ENCODE measurements at places on chromosomes 1 and 21.

DNA sequence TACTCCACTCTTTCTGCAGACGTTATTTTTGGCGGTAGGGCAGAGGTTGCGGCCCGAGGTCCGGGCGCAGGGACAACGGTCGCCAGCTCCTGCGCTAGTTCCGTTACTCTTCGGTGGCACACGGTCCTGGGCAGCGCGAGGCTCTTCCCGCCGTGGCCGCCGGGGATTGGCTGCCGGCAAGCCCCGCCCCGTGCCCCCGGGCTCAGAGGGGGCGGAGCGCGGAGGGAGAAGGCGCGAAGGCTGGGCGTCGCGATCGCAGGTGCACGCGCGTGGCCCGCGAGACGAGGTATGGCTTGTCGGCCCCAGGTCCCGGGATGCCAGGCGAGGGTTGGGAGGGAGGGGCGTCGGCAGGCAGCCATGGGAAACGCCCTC lies 518 bp upstream of the SHE start:
- no peak for DNase-seq

DNA sequence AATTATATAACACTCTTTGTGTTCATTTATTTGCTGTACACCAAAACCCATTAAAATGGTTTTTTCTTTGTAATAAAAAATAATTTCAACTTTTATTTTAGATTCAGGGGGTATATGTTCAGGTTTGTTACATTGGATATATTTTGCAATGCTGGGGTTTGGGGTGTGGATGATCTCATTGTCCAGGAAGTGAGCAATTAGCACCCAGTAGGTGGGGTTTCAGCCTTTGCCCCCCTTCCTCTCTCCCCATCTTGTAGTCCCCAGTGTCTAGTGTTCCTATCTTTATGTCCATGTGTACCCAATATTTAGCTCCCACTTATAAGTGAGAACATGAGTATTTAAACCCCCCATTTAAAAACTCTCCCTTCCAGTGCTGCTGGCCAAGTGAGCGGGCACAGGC lies 184.6 kb downstream of the RHOU start:
- no peak for DNase-seq

DNA sequence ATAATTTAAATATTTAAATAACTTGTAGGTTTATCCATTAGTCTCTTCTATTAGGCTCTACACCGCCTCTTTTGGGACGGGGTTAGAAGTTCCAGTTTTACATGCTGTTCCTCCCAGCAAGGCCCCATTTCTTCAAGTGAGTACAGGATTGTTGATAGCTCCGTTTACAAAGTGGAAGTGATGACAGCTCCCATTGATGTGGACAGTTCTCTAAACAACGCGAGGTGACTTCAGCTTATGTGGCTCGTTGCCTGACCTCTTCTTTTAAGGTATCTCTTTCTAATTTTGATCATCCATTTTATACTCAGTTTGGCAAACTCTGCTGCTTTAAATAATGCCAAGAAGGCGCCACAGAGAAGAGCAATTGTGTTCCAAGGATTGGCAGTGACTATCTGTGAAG lies 49.7 kb downstream of the PACC1 start:
- no peak for DNase-seq

GRCh38 chr1:88890131-88890530 lies 1.2 kb downstream of the GTF2B start:
- DNase-seq = no peak

DNA sequence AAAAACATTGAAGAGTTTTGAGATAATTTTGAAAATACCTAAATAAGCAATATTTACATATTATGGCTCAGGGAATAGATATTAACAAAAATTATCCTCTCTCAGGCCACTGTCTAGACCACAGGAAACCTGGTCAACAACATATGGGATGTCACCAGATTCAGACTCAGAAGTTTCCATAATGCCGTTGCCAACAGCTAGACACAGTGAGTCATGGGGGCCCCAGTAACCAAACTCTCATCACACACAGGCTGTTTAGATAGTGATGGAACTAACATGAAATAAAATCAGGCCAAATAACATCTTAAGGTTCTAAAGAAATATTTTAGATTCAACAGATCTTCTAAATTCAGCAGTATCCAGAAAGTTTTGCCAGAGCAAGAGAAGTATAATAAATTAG lies 681.7 kb upstream of the ADAMTS5 start:
- peak; percentile 16 for DNase-seq

Measured in NCI-H446 treated with DMSO at 0.1 percent for 48 hours (cell line).